ENCODE measurements at places on chromosomes 13 and 19.
A peak's percentile ranks its signal among the peaks of the same experiment; 100 is the strongest.

- no peak for DNase-seq
Observed at GRCh38 chr13:110964229-110965037, 49.6 kb upstream of the ANKRD10 start.

GRCh38 chr19:50858886-50859285 is 4.2 kb downstream of the KLK3 start:
- DNase-seq, result no peak

DNA sequence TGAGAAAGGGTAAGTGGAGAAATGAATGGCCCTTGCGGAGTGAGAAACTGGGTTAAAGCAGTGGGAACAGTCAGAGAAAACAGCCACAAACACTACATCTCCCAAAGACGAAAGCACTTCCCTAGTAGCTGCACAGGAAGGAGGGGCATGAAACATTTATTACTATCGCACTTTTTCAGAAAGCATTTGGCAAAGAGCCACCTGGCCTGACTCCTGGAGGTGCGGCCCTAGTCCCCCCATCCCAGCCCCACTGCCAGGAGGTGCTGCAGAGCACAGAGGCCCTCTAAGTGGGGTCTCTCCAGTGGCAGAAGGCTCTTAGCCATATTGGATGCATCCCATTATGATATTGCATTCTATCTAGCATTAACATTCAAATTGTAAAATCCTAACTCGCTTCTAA is 55.8 kb downstream of the MTMR6 start:
- no peak for DNase-seq

- DNase-seq, result no peak
Observed at GRCh38 chr13:40996426-40997092, 22.6 kb downstream of the ELF1 start.

DNA sequence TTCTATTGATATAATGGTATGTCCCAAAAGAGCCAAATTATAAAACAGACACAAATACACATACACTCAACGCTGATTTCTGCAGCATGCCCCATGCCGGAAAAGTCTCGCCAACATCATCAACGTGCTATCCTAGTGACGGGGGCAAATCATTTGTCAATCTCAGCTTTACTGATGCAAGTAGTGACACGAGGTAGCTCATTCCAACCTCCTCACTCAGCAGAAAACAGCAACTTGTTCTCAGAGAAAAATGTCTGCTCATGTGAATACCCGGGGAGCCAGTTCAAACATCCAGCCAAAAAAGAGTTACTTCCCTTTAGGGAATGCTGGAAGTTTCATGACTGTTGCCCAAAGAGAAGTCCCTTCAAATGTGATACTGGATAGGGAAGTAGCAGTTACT is 46.3 kb downstream of the SOX21 start:
- no peak for DNase-seq

GRCh38 chr19:2977746-2978138 is 378 bp downstream of the TLE6 start:
- DNase-seq, result no peak

- DNase-seq, result no peak
Observed at GRCh38 chr13:110042253-110042950, 256.0 kb upstream of the IRS2 start.

- no peak for DNase-seq
Observed at GRCh38 chr19:29505097-29505824, 20.5 kb upstream of the VSTM2B start.

DNA sequence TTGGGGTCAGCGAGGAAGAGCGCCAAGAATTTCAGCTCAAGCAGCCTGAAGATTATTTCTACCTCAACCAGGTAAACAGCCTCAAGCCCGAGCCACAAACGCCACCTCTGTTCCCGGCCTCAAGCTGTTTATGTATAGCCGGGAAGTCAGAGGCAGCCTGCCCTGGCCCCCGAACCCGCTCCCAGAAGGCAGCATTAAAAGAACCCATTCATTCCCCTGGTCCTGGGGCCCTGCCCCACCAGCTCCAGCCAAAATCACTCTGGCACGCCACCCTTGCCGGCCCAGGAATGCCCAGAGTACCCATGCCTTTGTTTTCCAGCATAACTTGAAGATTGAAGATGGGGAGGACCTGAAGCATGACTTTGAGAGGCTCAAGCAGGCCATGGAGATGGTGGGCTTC is 61.2 kb upstream of the USE1 start:
- DNase-seq, result no peak

- DNase-seq, result no peak
Observed at GRCh38 chr19:58531034-58531840, 11.6 kb upstream of the ZBTB45 start.

DNA sequence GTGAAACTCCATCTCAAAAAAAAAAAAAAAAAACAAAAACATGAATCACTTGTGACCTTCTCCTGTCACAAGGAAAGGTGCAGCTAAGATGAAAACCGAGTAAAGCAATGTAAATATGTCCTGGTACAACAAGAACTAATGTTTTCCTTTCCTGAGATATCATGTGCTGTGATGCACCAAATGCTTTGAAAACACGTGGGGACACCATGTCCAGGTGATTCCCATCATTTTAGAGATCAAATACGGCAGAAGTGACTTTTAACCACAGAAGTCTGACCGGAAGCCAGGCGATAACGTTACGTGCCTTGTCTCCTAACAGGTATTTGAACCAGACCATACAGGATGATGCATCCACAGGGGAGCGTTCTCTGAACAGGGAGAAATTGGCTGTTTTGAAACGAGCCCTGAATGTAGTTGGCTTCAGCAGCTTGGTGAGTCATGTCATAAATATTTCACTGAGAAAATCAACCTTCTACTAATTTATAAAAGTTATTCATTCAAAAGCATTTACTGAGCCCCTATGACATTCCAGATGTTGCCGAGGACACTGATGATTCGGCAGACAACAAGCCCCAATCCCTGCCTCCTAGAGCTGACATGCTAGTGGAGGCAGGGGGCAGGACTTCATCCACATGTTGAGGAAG is 328.1 kb downstream of the MYO16 start:
- no peak for DNase-seq

DNA sequence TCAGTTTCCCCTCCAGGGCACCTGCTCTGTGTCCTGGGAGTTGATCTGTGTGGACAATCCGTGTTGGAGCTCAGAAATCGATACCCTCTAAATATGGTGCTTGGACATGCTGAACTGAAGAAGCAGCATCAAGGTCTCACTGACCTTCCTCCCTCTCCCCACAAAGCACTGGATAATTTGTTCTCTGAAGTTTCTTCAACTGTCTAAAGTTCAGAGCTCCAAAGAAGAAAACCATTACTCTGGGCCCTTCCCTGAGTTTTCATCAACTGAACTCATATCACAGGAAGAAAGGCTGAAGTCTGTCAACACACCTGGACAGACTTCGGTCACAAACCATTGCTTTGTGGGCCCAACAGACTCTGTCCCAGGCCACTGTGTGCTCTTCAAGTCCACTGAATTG is 132.1 kb downstream of the RGCC start:
- no peak for DNase-seq

DNA sequence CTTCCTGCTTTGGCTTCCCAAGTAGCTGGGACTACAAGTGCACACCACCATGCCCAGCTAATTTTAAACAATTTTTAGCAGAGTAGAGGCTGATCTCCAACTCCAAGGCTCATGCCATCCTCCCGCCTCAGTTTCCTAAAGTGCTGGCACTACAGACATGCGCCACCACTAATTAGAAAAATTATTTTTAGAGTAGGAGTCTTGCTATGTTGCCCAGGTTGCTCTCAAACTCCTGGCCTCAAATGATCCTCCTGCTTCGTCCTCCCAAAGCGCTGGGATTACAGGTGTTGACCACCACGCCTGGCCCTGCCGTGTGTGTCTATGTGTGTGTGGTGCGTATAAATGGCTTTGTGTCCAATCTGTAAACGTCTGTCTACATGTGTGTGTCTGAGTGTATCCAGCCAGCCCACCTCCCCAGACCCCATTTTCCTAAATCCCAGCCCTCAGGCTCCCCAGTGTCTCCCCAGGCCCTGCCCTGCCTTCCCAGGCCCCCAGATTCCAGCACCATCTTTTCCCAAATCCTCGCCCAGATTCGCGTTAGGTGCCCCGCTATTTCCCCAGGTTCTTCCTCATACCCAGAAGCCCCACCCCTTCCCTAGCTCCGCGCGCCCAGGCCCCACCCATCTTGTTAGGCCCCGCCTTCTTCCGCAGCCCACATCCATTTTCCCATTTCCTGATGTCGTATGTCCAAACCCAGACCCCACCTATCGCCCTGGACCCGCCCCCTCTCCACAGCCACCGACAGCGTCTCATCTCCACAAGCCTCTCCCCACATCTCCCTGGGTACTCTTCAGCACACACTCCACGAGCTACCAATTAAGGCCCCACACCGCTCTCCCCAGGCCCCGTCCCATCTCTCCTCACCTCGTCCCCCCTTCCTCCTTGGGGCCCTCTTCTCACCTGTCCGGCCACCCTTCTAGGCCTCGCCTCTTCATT is 24.9 kb downstream of the SLC8A2 start:
- DNase-seq, result no peak

- DNase-seq, result no peak
Observed at GRCh38 chr19:30780032-30780431, 407.8 kb downstream of the ZNF536 start.

DNA sequence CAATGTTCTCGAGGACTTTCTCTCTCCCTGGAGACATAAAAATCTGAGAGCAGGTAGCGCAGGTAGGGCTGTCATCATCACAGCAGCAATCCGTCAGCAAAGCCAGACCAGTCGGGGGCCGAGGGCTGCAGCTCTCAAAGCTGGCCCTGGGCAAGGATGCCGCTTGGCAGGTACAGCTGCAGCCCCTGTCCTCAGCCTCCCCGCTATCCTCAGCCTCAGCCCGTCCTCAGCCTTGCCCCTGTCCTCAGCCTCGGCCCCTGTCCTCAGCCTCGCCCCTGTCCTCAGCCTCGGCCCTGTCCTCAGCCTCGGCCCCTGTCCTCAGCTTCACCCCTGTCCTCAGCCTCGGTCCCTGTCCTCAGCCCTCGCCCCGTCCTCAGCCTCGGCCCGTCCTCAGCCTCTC is 10.9 kb downstream of the C13orf46 start:
- no peak for DNase-seq

- no peak for DNase-seq
Observed at GRCh38 chr13:51525567-51526167, 58.6 kb upstream of the WDFY2 start.

GRCh38 chr19:38850976-38851621 is 1.3 kb upstream of the HNRNPL start:
- DNase-seq, result peak; percentile 61

DNA sequence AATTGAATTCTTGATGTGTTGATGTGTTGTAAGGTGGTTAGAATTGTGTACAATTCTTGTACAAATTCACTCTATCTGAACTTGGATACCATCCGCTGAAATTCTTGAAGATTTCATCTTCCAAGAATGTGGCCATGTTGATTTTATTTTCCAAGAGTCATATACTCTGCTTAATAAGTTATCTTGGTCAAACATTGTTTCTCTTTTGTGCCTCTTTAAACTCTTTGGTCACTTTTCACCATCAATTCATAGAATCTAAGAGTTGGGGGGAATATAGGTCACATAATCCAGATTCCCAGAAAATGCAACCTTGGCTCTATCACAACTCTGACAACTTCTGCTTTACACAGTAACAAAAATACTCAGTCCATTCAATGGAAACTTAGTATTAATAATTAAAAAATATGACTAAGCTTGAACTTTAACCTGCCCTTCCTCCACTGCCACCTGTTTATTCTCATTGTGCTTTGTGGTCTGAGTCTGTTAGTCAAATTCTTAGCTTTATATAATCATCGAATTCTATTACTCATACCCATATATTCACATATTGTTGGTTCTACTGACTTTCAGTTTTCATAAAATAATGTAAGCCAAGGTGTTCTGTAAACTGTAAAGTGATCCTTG is 373.2 kb downstream of the LMO7 start:
- DNase-seq, result no peak

GRCh38 chr13:31264151-31264550 is 64.4 kb downstream of the B3GLCT start:
- DNase-seq, result no peak

DNA sequence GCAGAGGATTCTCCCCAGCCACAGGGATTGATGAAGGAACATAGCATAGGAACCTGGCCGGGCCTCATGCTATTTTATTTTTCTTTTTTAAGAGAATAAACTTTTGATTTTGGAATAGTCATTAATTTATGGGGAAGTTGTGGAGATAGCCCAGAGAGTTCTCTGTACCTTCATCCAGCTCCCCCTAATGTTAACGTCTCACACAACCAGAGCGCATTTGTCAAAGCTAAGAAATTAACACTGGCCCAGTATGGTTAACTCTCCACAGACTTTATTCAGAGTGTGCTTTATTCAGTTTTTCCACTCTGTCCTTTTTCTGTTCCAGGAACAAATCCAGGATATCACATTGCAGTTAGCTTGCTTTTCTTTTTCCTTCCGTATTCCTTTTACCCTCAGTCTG is 59.4 kb downstream of the RGCC start:
- no peak for DNase-seq

- DNase-seq, result no peak
Observed at GRCh38 chr19:40342644-40343311, 5.4 kb downstream of the C19orf47 start.

- DNase-seq, result no peak
Observed at GRCh38 chr19:15840833-15841232, 25.4 kb upstream of the OR10H1 start.

DNA sequence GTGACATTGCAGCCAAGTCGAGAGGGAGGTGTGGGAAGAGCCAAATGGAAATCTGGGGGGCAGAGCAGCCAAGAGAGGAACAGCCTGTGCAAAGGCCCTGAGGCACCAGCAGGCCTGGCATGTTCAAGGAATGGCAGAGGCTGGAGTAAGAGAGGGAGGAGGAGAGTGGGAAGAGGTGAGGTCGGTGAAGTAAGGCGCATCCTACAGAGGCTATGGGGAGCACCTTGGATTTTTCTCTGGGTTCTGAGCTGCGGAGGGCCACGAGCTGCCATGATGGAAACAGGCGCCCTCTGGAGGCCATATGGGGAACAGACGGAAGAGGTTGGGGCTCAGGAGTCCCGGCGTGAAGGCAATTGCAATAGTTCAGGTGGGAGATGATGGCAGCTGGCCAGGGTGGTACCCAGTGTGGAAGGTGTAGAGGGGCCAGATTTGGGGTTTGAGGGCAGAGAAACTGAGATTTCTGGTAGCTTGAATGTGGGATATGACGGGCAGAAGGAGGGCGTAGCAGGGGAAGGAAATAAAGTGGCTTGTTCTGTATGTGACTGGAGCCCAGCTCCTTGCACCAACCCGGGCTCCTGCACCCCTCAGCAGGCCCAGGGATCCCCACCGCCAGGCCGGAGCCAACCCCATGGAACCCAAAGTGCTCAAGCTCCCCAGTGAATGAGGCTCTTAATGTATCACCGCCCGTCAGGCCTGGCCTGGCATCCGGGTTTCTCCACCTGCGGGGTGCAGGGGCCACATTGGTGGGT is 20.5 kb upstream of the STRN4 start:
- peak; percentile 66 for DNase-seq

GRCh38 chr13:24271601-24272451 is 37.6 kb upstream of the C1QTNF9 start:
- DNase-seq, result no peak

- DNase-seq, result no peak
Observed at GRCh38 chr19:10111405-10111811, at the start of gene P2RY11. Gene P2RY11, plus strand, starts transcription at chr19:10111693. Its CDS starts 29 bp downstream, at chr19:10111722.

GRCh38 chr13:40980461-40980860 is 38.7 kb downstream of the ELF1 start:
- no peak for DNase-seq
